ENCODE measurements at places on chromosomes 5 and 9. TPM values are rescaled to one million over a fixed set of nuclear protein-coding genes. Genes with fewer than 3 reads are reported as not detected.

Gene RXFP3
- not detected for polyA plus RNA-seq

GRCh38 chr5:1760231-1760630 lies 39.4 kb downstream of the MRPL36 start:
- no peak for DNase-seq

Gene PAPPA
- polyA plus RNA-seq, result not detected

Gene TTF1
- 22.4 TPM for polyA plus RNA-seq

DNA sequence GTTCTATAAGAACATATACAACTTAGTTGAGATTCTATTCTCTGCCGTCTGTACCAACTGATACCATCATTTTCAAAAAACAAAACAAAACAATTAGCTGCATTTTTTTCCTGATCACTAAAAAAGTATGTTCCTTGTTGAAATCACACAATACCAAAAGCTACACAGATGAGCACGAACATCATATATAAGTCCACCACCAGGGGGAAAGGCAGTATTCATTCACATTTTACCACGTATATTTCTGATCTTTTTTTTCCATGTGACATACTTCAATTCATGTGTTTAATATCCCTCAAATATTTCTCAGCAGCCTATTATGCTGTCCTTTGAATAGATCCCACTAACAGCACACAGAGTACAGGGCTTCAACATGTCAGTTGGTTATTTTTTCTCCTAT lies 40.6 kb downstream of the IRX2 start:
- peak; percentile 31 for DNase-seq

DNA sequence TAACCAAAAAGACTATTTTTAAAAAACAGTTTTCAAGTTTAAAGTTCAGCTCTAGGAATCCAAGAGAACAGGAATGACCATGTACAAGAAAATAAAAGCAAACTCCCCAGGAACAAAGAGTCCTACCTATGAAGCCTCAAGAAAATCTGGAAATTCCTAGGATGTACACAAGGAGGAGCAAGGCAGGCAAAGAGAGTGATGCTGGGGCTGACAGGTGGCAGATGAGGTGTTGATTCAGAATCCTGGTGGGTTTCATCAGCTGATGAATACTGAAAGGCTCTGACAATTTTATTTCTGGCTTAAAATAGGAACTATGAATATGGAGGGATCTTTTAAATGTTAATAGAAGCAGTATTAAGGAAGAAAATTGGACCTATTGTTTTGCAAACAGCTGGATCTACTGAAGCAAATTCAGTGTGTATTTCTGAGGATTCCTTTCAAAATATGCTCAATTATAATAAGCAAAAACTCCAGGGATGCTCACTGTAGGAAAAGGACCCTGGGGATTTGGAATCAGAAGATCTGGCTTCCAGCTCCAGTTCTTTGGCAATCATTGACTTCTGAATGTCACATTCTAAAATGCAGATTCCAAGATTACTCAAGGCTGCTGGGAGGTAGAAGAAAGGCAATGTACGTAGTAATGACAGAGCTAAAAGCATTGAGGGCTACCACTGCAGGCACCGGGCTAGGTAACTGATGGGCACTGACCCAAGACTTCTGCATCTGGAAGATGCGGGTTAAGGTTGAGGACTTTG lies 28.0 kb upstream of the SH3RF2 start:
- DNase-seq, result peak; percentile 45

GRCh38 chr9:128469070-128469469 lies 13.3 kb downstream of the ODF2 start:
- no peak for DNase-seq

DNA sequence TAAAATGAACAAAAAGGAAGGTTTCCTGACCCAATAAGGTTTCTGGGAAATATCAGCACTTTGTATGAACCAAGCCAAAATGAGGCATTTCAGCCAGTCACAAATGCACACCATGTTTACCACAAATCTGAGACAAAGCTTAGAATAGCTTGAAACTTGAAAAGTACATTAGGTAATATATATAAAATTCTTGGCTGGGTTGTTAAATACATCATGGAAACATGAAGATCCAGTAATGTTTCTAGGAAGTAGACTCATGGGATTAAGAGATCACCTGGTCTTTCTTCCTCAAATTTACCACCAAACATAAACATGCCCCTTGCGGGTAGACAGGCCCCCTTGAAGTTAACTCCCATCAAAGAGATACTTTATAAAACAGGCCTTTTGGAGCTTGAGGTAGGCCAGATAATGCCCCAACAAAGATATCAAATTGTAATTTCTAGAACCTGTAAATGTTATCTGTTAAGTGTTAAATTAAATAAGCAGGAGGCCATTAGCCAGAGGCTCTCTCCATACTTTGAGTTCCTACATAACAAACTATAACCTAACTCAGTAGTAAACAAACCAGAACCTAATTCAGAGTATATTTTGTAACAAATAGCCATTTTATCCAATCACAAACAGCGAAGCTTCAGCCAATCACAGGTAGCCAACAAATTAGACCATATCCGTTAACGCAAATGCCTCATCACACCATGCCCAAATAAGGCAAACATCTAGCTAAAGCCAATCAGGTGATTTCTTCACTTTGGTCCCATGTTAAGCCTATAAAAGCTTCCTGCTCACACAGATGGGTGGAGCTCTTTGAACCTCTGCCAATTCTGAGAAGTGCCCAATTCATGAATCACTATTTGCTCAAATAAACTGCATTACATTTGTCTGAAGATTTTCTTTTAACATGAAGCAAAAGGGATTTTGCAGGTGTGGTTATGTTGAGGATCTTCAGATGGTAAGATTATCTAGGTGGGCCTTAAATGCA lies 127.9 kb upstream of the TARS1 start:
- no peak for DNase-seq

DNA sequence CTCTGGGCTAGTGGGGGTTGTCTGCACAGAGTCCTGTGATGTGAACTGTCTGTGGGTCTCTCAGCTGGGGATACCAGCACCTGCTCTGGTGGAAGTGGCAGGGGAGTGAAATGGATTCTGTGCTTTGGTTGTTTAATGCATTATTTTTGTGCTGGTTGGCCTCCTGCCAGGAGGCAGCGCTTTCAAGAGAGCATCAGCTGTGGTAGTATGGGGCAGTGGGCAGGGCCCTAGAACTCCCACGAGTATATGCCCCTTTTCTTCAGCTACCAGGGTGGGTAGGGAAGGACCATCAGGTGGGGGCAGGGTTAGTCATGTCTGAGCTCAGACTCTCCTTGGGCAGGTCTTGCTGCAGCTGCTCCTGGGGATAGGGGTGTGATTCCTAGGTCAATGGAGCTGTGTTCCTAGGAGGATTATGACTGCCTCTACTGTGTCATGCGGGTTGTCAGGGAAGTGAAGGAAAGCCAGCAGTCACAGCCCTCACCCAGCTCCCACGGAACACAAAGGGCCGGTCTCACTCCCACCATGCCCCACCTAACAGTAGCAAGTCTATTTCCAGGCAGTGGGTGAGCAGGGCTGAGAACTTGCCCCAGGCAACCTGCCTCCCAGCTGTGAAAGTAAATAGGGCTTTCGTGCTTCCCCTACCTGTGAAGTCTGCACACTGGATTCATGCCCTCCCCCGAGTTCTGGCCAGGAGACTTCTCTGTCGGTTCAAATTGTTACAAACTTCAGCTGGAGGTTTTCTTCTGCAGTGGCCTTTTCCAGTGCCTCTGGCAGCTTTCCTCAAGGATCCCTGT lies 25.7 kb upstream of the FAM81B start:
- no peak for DNase-seq

- no peak for DNase-seq
These were observed 134.6 kb downstream of the BRINP1 start for GRCh38 chr9:119234636-119235035.

Gene SEMA5A
- polyA plus RNA-seq, result 2.5 TPM

GRCh38 chr5:103744159-103744558 lies 181.6 kb upstream of the NUDT12 start:
- peak; percentile 7 for DNase-seq

DNA sequence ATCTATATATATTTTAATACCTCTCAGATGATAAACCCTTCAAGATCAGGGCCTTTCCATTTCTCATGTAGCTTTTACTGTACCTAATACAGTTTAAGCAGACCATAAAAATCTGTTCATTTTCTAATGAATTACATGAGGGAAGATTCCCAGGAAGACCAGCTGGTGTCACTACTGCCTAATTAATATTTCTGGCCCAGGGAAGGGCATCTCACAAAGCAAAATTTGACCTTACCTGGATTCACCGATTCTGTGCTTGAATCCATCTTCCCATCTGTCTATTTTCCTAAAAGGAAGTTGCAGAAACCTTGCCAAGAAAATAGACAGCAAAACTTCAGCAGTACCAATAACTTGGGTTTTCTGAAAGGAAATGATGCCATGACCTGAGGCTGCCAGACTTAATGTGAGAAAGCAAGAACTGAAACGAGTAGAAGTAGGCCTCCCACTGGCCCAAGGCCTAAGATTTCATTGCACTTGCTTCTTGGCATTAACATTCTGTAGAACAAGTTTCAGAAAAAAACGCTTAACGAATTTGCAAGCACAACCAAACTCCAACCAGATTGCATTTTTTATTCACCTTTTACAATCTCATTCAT lies 83.0 kb upstream of the GLIS3 start:
- peak; percentile 77 for DNase-seq

Gene CDH18
- 2.7 TPM for polyA plus RNA-seq

DNA sequence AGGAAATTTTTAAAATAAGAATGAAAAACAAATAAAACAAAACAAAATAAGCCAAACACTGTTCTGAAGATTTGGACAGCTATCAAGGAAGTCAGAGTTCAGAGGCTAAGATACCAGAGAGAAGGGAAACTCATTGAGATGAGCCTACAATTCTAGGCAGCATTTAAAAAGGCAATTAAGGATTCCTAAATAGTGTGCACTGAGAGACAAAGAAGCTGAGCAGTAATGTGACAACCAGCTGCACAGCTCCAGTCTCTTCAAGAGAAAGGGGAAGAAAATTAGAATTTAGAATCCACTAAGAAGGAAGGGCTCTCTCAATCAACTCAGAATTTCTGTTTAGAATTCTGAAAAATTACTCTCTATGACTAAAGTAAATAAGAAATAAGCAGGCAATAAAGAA lies 246.7 kb upstream of the COX7C start:
- DNase-seq, result peak; percentile 55

GRCh38 chr5:1767524-1768282 lies 31.9 kb downstream of the MRPL36 start:
- no peak for DNase-seq

Gene LOX
- 1.8 TPM for polyA plus RNA-seq

Measured in brain (organoid and tissue), 16 donors.